ENCODE measurements at places on chromosomes 5 and 9.
A peak's percentile ranks its signal among the peaks of the same experiment; 100 is the strongest.

GRCh38 chr9:96126321-96126881 lies 175.6 kb downstream of the HSD17B3 start:
- no peak for DNase-seq

- no peak for DNase-seq
Observed at GRCh38 chr5:58999804-59000203, 416.9 kb downstream of the RAB3C start.

GRCh38 chr9:1939466-1939865 lies 75.7 kb upstream of the SMARCA2 start:
- DNase-seq: no peak

GRCh38 chr5:102603670-102604069 lies 104.9 kb upstream of the SLCO6A1 start:
- DNase-seq: no peak

DNA sequence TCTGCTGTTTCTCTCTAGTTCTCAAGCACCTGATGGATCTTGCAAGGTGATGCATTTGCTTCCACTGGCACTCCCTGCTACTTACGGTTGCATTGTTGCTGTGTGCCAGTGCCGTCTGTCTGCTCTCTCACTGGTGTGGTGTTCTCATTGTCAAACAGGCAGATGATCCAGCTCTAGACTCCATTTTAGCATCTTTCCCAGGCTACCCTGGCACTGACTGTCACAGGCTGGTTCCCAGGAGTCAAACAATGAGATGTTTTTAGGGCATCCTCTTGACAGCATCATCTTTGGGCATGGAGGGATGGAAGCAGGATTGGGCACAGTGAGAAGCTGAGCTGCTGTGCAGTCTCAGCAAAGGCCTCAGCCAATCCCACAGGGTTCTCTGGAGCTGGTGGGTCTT lies 12.9 kb downstream of the MTRR start:
- DNase-seq: no peak

GRCh38 chr9:114099669-114100270 lies 678 bp upstream of the KIF12 start:
- DNase-seq: peak; percentile 5

DNA sequence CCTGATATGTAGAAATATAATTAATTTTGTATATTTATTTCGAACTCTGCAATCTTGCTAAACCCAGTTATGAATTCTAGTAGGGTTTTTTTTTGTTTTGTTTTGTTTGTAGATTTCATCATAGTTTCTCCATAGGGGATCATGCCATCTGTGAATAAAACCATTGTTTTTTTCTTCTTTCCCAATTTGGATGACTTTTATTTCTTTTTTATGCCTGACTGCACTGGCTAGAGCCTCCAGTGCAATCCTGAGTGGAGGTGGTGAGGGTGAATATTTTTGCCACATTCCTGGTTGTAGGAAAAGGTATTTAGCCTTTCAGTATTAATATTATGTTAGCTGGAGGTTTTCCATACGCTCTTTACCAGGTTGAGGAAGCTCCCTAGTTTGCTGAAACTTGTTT lies 70.0 kb upstream of the GFPT2 start:
- no peak for DNase-seq

DNA sequence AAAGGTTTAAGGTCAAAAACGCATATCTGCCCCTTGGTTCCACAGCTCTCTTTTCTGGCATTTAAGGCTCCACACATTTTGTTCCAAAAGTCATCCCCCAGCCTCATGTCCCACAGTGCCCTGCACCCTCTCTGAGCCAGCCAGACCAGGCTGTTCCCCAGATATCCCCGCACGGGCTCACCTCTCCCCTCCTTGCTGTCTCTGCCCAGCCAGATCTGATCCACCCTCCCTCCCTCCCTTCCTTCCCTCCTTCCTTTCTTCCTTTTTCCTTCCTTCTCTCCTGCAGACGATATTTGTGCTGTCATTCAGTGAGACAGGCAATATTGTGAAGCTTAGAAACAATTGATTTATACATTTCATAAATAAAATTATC lies 37.0 kb downstream of the DUSP1 start:
- no peak for DNase-seq

- DNase-seq: peak; percentile 37
Observed at GRCh38 chr5:73311291-73312110, 137.1 kb downstream of the FOXD1 start.

- no peak for DNase-seq
Observed at GRCh38 chr5:55701462-55702103, 10.5 kb downstream of the SLC38A9 start.

DNA sequence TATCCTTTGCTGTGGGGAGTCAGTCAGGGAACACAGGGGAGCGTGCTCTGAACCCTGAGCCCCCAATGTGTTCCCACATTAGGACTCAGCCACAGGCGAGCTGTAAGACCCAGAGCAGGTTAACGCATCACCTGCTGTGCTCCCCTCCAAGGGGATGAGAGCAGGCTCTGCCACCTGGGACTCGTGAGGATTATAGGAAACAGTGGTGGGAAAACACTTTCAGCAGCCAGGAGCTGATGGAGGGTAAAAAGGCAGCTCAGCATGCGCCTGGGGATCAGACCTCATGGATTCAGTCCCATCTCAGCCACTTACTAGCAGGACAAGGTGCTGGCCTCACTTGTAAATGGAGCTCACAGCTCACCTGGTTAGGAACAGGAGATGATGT lies 9.2 kb downstream of the JADE2 start:
- DNase-seq: no peak

DNA sequence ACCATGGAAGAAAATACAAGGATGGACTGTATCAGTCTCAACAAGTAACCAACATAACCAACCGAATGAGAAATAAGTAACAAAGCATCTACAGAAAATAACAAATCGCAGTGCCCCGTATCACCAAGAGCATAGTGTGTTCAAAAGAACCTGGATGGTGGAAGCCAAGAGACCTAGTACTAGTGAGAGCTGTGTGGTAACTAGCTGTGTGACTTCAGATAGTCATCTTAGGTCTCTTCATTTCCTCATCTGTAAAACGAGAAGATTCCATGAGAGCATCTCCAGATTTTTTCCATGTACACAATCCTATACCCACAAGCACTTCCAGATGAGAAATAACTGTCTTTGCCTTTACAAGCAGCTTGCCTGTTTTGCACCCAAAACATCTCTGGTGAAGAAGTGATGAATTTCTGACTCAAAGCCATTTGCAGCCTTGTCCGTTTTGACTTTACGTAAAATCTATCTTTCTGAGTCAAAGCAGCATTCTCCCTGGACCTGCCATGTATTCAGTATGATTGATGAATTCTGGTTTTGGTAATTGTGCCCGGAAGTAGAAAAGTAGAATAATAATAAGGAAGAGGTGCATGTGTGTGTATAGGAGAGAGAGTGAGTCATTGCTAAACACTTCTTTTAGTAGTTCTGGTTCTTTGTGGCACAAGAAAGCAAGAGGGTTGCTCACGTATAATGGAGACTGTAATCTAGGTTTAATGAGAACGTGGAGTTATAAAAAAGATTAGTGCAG lies 41.0 kb downstream of the AOPEP start:
- DNase-seq: no peak

GRCh38 chr5:42812620-42813019 lies 928 bp upstream of the SELENOP start:
- DNase-seq: no peak

DNA sequence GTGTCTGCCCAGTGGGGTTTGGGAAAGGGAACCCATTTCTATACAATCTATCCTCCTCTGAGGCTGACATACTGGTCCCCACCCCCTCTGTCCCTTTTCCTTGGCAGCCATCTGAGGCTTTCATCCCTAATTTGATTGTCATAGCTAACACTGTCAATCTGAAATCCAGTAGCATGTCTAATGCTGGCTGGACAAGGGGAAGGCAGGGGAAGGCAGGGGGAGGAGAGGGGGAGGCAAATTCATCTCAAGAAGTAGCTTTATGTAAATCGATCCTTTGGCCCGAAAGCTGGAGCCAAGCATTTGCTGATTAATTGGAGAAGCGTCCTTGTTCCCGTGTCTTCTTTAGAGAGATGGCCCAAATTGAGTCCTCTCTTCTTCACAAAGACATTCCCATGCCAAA lies 314.1 kb upstream of the PANK3 start:
- DNase-seq: no peak

GRCh38 chr5:90909101-90909503 lies 350.5 kb downstream of the ADGRV1 start:
- DNase-seq: no peak

DNA sequence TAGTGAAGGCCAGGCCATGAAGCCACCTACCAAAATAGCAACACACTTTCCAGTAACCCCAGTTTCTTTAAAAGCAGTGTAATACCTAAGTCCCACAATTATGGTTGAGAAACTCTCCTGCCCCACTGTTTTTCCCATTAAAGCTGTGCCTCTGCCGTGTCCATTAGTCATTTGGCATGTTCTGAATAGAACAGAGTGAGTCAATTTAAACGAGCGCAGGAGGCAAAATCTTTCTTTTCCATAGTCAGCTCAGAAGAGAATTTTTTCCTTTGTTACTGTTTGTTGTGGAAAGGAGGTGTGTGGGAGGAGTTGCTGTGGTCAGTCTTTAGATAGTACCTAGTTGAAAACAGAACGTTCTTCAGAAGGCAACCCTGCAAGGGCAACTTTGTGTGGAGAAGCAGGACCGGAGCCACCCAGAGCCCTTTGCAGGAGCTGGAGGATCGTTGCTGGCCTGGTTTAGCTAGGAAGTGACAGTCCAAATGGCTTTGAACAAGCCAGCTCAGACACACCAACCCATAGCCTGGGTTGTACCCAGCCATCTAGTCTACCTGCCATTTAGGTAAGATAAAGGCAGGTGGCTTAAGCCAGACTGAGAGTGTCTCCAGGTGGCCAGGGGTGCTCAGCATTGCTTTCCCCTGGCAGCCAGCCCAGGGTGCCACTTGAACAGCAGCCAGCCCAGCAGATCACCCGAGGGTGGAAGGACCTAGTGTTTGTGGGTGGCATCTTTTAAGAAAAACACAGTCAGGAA lies 30.4 kb downstream of the GADD45G start:
- DNase-seq: peak; percentile 29

DNA sequence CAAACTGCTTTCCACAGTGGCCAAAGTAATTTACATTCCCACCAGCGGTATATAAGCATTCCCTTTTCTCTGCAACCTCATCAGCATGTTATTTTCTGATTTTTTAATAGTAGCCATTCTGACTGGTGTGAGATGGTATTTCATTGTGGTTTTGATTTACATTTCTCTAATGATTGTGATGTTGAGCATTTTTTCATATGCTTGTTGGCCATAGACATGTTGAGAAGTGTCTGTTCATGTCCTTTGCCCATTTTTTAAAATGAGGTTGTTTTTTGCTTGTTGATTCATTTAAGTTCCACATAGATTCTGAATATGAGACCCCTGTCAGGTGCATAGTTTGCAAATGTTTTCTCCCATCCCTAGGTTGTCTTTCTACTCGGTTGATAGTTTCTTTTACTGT lies 254.5 kb upstream of the MPDZ start:
- DNase-seq: no peak

- DNase-seq: no peak
Observed at GRCh38 chr5:56853698-56854097, 38.3 kb downstream of the MAP3K1 start.

DNA sequence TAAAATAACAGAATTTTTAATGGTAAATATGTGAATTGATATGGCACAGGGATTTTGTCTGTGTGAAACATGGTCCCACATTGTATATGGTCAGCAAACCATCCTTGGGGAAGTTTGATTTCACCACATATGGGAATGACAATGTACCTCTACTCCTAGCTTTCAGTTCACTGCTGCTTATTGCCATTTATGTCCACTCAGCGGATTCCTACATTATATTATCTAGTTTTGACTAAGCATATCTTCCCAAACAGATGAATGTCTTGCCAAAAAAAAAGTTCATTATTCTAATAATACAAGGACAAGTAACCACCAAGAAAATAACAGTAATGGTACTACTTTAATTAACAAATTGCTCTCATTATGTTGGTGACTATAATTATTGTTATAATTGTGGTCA lies 1521.6 kb downstream of the MAT2B start:
- DNase-seq: no peak

GRCh38 chr9:114164191-114164794 lies 9.0 kb downstream of the COL27A1 start:
- no peak for DNase-seq

GRCh38 chr5:24621792-24622191 lies 23.0 kb downstream of the CDH10 start:
- no peak for DNase-seq

DNA sequence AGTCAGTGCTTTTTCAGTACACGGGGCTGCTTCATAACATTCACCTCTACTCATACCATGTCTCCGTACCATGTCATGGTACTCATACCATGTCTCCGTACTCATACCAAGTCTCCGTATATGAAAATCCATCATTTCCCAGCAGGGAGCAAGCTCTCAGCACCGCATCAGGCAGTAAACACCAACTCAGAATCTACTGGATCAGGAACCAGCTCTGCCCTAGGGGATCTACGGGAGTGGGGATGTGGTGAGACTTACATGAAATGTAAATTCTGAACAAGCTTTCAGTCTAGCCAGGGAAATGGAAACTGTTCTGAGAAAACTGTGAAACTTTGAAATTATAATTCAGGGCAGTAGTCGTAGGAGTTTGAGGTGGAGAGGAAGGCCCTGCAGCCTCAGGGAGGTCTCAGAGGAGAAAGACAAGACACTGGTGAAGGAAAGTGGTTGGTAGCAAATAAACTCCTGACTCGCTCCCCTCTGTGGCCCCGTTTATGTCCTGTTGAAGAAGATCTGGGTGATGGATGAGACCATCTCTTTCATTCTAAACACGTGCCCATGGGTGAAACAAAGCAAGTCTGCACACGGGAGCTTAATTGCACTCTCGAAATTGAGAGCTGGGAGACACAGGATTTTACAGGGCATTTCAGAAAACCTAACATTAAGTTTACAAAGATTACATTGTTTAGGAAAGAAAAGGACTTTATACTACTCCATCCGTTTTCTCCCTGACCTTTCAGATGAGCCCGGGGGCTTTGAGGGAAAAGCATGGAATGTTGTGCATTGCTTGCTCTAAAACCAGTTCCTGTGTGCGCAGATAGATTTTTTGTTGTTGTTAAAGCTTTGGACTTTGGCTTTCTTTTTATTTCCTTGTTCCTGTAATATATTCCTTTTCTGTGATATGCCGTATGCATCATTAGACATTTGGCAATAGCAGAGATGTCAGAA lies 26.8 kb downstream of the ACTBL2 start:
- DNase-seq: no peak

DNA sequence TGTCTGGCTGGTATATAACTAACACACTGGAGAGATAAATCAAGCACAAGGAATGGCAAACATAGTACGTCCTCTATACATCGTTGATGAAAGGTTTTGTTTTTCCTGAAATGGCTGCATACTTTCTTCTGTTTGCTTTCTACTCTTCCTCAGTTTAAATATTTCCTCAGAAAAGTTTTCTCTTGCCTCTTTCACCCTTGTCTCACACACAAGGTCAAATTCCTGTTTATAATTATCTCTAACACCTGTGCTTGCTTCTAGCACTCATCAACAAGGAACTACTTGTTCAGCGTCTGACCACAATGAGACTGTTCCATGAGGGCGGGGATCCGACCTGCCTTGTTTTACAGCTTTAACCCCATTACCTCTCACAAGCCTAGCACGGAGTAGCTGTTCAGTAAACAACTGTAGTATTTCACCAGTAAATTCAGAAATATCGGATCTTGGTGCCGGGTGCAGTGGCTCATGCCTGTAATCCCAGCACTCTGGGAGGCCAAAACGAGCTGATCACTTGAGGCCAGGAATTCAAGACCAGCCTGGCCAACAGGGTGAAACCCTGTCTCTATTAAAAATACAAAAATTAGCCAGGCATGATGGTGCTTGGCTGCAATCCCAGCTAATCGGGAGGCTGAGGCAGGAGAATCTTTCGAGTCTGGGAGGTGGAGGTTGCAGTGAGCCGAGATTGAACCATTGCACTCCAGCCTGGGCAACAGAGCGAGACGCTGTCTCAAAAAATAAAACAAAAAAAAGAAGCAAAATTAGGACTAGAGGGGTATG lies 37.0 kb downstream of the NR6A1 start:
- DNase-seq: no peak

Data from DMS79 (cell line).